ENCODE measurements at places on chromosomes 7 and 10.

DNA sequence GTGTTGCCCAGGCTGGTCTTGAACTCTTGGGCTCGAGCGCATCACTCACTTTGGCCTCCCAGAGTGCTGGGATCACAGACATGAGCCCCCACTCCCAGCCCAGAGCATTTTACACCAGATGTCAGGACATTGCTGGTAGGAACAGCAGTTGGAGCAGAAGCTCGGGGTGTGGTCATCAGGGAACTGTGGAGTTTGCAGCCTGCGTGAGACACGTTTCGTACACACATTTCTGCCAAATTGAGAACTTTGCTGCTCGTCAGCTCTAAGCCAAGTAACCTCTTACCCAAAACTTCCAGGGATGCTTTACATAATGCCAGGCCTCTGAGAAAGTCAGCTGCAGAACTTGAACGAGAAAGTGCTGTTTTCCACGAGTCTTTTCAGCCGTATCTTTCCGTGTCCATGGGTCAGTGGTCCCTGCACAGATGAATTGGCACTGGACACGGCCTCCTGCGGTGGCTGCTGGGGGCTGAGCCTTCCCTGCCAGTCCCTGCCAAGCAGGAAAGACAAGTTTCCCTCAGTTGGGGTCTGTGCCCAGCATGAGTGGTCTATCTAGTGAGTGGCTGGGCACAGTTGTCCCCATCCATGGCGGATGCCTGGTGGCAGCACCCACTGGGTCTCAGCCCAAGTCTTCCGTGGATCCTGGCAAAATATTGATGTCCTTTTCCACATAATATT, 54.4 kb downstream of the DNAJB6 start:
- DNase-seq: no peak

DNA sequence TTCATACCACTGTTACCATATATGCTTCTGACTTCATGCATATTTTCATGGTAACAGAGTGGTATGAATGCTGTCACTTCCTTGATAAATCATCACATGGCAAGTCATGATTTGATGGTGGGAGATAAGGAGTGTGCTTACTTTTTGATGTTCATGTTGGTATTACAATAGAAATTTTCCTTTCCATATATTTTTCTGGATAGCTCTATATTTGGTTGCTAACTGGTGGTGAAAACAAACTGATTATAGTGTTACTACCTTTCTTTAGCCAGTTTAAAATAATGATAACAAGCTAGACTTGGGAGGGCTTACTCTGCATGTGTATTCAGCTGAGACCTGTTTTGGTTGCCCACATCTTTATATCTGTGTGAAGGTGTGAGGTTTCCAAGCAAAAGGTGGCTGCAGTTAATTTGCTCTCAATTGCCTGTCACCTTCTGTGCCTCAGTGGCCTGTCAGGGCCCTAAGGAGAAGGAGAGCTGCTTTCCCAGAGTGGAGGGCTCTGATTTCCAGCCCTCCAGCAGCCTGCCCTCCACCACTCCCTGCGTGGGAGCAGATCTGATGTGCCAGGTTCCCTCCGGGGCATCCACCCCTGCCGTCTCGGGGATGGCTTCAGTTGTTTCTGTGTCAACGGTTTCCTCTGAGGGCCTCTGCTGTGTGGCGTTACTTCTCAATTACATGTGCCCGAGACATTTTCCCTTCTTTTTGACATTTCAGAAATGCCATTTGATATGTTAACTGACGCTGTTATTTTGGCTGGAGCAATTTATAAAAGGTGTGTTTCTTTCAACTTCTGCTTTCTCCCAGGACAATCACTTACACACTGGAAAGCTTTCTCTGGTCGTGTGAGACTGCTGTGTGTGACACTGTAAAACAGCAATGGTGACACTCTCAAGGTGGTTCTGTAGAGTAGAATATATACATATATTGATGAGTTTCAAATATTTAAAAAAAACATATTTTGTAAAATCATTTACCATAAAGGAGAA, 107.7 kb upstream of the KLF6 start:
- DNase-seq: no peak

GRCh38 chr7:158396301-158396905, 191.2 kb downstream of the PTPRN2 start:
- DNase-seq: no peak

GRCh38 chr10:73433538-73433867, at the start of gene MSS51:
TSS of gene MSS51 (minus strand) at chr10:73433561. CDS start at chr10:73428284, 5,277 bp downstream.
- DNase-seq: peak; percentile 32

DNA sequence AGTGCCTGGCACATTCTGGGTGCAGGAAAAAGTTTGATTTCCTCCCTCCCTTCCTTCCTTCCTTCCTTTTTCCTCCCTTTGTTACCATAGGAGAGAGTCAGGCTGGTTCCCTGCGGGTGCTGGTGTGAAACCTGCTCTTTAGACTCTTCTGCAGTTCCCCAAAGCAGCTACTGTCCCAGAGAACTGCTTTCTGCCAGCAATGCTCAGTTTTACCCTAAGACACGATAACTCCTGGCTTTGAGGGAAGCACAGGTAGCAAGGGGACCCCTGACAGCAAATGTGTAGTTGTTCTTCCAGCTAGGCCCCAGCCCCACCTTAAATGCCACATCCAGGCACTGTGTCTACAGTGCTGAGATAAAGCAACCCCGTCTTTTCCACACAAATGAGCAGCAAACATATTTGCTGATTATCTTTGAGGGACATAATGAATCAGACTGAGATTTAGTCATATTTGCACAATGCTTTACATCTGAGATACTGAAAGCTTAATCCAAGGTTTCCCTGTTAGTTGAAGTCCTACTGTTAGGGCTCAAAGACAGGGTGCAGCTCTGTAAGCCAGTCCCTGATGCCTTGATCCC, 55.5 kb downstream of the MET start:
- no peak for DNase-seq

- DNase-seq: peak; percentile 2
Observed at GRCh38 chr7:64320547-64321513, 7.1 kb downstream of the ZNF736 start.

- DNase-seq: no peak
Observed at GRCh38 chr10:6384031-6384430, 181.3 kb downstream of the PFKFB3 start.

- no peak for DNase-seq
Observed at GRCh38 chr7:77550586-77550985, 13.5 kb downstream of the PTPN12 start.

DNA sequence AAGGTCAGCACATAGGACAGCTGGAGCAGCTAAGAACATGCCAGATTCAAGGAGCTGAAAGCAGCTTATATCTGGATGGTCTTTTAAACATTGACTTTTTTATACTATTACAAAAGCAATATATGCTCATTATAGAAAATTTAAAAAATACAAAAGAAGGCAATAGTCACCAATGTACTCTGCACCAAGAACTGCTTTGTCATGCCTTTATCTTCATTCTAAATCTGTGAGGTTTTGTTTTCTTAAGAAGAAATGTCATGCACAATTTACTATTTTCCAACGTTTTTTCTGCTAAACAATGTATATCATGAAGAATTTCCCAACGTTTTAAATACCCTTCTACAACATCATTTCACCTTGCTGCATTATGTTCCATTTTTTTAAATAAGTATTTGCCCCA, 2.8 kb downstream of the LIPM start:
- DNase-seq: no peak

- no peak for DNase-seq
Observed at GRCh38 chr7:21914671-21915070, 31.0 kb downstream of the CDCA7L start.
